ENCODE measurements at places on chromosomes 11 and 22. TPM values are rescaled to one million over a fixed set of nuclear protein-coding genes. Genes with fewer than 3 reads are reported as not detected.
A peak's percentile ranks its signal among the peaks of the same experiment; 100 is the strongest.

- no peak for ATAC-seq
Observed at GRCh38 chr11:75029836-75030631, 41.3 kb downstream of the NEU3 start.

DNA sequence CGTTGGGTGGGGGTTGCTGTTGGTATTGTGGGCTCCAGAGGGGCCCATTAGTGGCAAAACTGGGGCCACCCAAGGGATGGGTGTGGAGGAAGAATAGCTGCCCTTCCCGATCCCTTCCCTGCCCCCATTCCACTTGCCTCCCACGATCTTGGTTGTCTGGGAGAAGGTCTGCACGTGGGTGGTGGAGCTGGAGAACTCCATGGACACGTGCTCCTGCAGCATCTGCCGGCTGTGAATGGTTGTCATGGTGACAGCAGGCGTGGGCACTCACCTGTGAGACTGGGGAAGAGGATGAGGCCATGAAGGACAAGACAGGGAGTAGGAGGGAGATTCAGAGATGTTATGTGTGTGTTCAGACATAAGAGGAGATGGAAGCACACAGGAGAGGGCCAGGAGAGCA is 2.0 kb downstream of the IGSF22 start:
- no peak for ATAC-seq

GRCh38 chr11:737366-737765 is 9.9 kb upstream of the TALDO1 start:
- no peak for ATAC-seq

DNA sequence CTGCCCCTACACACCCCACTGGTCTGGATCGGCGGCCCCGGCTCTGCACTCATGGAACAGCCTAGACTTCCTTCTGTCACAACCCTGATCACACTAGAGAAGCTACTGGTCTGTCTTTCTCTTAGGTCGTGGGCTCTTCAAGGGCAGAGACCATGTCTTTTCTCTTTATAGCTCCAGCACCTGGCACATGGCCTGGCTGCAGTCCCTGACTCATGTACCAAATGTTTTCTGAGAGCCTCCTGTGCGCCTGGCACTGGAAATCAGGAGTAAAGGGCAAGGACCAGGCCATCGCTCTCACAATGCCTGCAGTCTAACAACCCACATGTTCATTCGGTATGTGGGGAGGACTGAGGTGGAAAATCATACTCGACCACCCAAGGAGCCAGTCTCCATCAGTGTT is 7.5 kb downstream of the ASCC2 start:
- no peak for ATAC-seq

GRCh38 chr11:100776212-100776896 is 89.3 kb downstream of the ARHGAP42 start:
- ATAC-seq: no peak

DNA sequence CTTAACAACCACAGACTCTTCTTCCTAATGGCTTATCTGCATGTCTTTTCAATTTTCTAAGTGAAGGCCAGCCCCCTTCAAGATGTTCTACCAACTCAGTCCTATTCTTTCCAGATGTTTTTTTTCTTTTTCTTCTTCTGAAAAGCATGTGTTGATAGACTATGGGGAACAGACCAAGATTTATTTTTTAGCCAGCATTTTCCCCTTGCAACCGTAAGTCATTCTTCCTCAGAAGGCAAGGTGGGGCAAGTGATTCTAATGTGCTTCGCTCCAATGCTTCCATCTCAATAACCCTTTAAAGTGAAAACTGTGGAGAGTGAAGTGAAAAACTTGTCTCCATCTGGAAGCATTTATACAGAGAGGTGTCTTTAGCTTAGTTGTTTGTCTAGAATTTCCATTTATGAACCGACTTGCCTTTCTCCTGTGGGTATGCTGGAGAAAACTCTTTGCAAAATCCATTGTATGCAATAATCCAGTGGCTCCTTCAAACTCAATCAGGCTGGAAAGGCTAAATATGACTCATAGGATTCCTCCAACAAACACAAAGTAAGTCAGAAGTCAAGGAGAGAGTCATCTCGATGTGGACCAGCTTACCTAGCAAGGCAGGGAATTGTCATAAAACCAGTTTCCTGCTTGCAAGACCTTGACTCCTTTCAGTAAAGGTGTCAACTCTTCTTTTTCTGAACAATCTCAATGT is 83.7 kb downstream of the MAML2 start:
- ATAC-seq: no peak

GRCh38 chr11:31005202-31005601 is 364.3 kb downstream of the DCDC1 start:
- ATAC-seq: no peak

DNA sequence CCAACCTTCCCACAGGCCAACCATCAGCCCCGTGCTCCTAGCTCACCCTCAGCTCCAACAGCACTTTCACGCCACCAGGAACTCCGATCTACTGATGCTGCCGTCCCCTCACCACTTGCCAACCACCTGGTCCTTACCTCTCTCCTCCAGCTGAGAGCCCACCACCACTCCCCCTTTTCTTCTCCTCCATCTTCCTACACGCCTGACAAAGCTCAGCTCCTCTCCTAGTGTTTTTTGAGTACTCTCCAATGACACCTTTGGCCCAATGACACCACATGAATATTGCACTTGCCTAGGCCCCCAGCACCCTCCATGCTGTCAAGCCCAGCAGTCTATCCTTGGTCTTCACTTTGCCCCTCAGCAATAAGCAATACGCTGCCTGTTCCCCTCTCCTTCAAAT is 30.7 kb downstream of the HIRA start:
- no peak for ATAC-seq

GRCh38 chr11:19691815-19692500 is 20.7 kb upstream of the NAV2 start:
- ATAC-seq: no peak

- ATAC-seq: no peak
Observed at GRCh38 chr11:132349811-132350733, 979.7 kb downstream of the NTM start.

DNA sequence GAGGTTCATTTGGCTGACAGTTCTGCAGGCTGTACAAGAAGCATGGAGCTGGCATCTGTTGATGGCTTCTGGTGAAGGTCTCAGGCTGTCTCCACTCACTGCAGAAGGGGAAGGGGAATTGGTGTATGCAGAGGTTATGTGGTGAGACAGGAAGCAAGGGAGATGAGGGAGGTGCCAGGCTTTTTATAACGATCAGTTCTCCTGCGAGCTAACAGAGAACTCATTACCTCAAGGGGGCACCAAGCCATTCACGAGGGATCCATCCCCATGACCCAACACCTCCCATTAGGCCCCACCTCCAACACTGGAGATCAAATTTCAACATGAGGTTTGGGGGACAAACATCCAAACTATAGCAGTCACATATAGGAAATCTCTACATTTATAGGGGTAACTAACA is 38.7 kb upstream of the E2F8 start:
- no peak for ATAC-seq

- no peak for ATAC-seq
Observed at GRCh38 chr22:25923914-25924313, 181.9 kb downstream of the MYO18B start.

GRCh38 chr22:23784215-23784732 is 2.5 kb upstream of the SMARCB1 start:
- ATAC-seq: no peak

GRCh38 chr11:125941619-125942611 is 3.9 kb upstream of the VSIG10L2 start:
- ATAC-seq: no peak

DNA sequence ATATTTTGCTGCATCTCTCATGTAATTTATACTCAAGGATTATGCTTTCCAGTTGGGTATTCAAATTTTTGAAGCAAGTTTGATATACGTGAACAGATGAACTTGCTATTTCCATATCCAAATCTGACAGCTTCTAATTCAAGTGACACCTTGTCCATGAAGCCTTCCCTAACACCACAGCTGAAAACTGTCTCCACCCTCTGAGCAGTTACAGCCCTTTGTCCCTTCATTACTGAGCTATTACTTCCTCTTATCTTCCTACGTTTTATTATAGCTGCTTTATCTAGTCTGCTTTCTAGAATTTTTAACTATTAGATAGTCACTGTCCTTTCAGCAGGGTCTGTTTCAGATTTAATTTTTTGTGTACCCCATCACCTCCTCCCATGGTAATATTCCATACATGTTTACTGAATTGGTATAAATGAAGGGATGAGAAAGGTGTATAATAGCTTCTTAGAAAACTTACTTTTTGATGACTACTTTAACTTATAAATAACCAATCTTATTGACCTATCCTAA is 13.3 kb upstream of the PRSS23 start:
- ATAC-seq: no peak

DNA sequence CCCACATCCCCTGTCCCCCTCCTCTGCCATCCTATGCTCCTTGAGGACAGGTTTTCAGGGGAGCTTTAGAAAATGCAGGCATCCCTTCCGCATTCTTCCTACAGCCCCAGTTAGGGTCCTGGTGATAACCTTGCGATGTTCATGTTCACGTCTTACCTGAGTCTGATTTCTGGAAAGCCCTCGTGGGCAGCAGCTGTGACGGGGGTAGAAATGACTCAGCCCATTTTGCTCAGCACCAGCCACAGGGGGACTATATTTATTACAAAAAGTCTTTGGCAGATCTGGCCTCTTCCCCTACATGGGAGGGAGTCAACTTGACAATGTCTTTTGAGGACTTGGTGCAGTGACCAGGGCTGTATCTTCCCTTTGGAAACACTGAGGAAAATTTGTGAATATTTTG is 12.3 kb downstream of the PKNOX2 start:
- no peak for ATAC-seq

DNA sequence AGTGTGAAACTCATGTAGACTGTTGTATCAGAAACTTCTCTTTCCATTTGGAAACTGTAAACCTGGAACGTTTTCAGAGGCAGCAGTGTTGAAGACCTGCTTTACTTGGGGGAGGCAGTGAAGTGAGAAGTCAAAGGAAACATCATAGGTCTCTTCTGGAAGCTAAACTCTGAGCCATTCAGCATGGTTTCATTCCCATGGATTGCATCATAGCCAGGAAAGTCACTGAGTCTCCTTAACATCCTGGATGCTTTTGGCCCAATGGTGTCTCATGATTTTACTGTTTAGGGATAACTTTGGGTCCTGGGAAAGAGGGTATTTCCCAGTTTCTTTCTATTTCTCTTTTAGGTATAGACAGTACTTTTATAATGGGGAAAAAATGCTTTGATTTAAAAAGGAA is 153.2 kb upstream of the E2F8 start:
- peak; percentile 11 for ATAC-seq

DNA sequence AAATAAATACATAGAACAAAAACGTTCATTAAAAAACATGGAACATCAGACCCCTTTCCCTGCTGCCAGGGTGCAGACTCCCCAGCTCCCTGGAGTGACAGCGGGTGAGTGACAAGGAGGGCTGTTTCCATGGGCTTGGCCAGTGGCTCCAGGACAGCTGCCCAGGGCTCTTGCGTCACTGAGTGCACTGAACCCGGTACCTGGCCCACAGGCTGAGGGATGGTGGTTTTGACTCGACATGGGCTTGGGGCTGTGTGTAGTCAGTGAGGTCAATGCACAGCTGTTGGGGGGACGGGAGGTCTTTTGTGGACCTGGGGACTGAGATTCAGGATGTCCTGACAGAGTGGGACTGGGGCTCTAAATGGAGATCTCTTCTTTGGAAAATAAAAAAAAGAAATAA is 142.1 kb upstream of the B3GAT1 start:
- ATAC-seq: no peak

DNA sequence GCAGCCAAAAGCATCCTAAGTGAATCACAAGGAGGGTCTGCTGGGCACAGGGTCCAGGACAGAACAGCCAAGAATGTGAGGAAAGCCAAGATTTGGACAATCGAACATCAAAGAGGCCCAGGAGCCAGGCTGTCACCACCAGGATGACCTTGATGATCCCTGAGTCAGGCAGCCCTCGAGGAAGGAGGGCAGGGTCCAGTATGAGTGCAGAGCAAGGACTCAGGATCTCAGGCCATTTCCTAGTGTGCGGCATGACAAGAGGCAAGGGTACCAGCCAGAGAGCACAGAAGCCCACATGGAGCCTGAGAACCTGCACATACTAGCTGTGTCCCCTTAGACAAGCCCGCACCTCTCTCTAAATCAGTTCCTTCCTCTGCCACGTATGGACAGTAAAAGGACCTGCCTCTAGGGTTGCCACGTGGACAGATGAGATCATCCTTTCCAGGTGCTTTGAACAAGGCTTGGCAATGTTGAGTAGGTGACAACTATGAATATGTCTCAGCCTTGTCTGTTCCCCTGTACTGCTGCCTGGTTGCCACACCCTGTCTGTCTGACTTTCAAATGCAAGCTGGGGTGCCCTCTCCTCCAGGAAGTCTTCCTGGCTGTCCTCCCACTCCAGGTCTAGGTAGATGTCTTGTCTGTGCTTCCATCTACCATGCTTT is 32.2 kb upstream of the ISX start:
- ATAC-seq: no peak

DNA sequence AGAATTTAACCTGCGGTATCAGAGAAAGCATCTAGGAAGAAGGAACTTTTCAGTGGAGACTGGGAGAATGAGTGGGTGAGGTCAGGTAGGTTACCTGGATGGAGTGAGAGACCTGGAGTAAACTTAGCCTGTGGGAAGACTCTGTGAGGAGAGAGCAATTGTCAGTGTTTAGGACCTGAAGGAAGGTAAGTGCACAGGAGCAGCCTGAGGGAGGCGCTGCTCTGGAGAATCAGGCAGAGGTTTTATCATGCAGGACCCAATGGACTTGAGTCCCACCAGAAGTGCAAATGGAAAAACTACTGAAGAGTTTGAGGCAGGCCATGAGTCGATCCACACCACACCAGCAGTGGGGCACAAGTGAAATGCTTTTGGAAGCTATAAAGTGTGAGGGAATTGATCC is 10.6 kb upstream of the IFTAP start:
- ATAC-seq: no peak

DNA sequence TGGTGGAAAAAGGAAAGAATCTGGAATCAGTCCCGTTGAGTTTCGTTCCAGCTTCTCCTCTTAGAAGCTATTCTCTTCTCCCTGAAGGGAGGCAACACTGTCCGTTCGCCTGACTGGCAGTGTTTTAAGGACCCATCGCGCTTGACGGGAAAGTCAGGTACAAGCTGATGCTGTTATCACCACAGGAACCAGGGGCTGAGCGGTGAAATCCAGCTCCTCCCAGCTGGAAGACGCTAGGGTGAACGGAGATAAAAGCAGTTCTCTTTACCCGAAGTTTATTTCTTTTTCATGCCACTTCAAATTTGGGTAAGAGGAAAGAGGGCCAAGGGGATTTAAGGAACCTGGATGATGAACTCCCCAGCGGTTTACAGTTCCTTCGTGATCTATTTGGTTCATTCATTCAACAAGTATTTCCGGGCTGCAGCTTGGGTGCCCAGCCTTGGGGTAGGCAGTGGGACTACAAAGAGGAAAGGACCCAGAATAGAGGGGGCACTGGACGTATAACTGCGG is 551 bp upstream of the DEUP1 start:
- ATAC-seq: peak; percentile 36

DNA sequence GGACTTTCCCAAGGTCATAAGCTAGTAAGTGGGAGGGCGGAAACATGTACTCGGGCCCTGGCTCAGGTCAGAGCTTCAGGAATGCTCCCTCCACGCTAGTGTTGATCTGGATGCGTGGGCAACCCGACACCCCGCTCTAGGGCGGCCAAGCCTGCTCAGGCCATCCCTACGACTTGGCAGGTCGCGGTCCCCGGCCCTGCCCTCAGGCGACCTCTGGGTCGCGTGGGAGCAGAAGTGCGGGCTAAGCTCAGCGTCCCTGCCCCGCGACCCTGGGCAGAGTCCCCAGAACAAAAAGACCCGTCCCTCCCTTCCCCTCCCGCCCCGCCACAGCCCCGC is 781 bp upstream of the TEF start:
- peak; percentile 76 for ATAC-seq

MGAT3 gene
- total RNA-seq: 2.6 TPM

DNAJB13 gene
- not detected for total RNA-seq

OPCML gene
- 0.31 TPM for total RNA-seq

CHID1 gene
- total RNA-seq: 50.9 TPM

P2RY6 gene
- total RNA-seq: 1.8 TPM

OR51I1 gene
- not detected for total RNA-seq

SLC22A25 gene
- not detected for total RNA-seq

DDTL gene
- total RNA-seq: 3.4 TPM

All from gastroesophageal sphincter (tissue), 4 donors.